Tibial nerve (tissue), 4 donors: ENCODE measurements at places on chromosomes 7 and 10. TPM values are rescaled to one million over a fixed set of nuclear protein-coding genes. Genes with fewer than 3 reads are reported as not detected.

DNA sequence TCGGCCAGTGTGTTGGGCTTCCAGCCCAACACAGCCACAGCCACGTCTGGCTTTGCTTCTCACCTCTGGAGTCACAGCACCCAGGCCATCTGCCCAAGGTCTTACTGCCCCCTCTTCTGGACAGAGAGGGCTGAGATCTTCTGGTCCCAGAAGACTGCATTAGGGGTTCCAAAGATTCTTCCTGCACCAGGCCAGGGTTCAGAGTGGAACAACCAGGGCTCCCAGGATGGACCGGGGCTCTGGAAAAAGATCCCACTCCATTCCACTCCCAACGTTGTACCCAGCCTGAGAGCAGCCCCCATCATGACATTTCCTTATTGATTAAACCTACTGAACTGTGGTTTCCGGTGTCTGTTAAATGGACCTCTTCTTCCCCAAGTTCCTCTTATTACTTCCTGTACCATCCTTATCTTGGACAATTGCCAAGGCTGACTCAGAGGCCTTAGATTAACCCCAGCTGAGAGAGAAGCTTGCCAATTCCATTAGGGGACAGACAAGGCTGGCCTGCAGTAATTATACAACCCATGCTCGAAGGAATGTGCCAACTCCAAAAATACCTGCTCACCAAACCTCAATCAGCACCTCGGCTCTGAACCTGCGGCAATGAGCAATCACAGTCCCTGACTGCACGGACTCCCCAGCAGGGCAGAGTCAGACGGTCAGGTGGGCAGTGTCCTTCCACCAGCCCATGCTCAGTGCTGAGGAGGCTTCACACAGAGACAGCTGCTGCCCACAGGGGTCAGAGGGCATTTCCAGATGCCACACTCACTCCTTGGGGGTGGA lies 47.9 kb upstream of the NPFFR1 start:
- H3K4me1 ChIP-seq = peaks cover 27% of the 10 kb centered on the region
- DNase-seq = no peak
- no peak overlapping the region for H3K4me3 ChIP-seq
- no peak overlapping the region for H3K27ac ChIP-seq
- H3K36me3 ChIP-seq = no peaks in the 10 kb centered on the region
- H3K27me3 ChIP-seq = no peaks in the 10 kb centered on the region

TMEM229A gene
- not detected for total RNA-seq

- H3K36me3 ChIP-seq = no peaks in the 10 kb centered on the region
- peaks cover 13% of the 10 kb centered on the region for H3K4me1 ChIP-seq
- H3K4me3 ChIP-seq = no peak overlapping the region
Measured at GRCh38 chr10:73814896-73815718, 3.7 kb upstream of the NDST2 start.

GRCh38 chr7:5491251-5492019 lies 67.8 kb upstream of the TNRC18 start:
- H3K4me1 ChIP-seq = peaks cover 11% of the 10 kb centered on the region
- no peak overlapping the region for H3K27ac ChIP-seq
- DNase-seq = no peak
- H3K36me3 ChIP-seq = no peaks in the 10 kb centered on the region
- H3K27me3 ChIP-seq = no peaks in the 10 kb centered on the region

DNA sequence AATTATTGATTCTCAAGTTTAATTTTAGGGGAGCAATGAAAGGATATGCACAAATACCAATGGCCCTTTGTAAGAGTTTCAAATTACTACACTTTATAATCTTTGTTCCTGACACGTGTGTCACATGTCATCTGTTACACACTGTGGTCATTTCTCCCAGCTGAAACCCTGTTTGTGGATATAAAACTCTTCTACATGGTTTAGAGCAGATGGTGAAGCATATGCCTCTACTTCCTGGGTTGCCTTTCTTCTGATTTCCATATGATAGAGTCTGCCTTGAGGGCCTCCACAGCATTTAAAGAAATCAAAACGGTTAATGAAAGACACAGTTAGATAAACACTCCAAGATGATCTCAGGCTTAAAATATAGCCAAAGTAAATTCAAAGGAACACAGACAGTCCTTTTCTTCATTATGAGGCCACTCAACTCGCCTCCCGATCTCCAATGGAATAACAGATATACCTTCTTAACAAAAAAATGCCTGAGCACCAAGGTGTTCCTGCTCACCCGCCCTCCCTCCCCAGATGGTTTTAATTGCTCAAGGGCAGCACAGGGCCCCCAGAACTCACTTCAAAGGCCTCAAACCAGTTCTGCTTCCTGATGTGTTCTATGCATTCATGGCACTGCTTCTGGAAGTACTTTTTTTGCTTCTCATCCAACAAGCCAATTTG lies 75.0 kb downstream of the CPVL start:
- H3K4me3 ChIP-seq = no peak overlapping the region
- peaks cover 4% of the 10 kb centered on the region for H3K4me1 ChIP-seq
- H3K27me3 ChIP-seq = no peaks in the 10 kb centered on the region
- no peaks in the 10 kb centered on the region for H3K36me3 ChIP-seq
- no peak for DNase-seq
- no peak overlapping the region for H3K27ac ChIP-seq

OR2A42 gene
- total RNA-seq = not detected

ASB10 gene
- not detected for total RNA-seq

- H3K4me3 ChIP-seq = no peak overlapping the region
- no peaks in the 10 kb centered on the region for H3K36me3 ChIP-seq
- no peak overlapping the region for H3K27ac ChIP-seq
- DNase-seq = no peak
- H3K4me1 ChIP-seq = no peaks in the 10 kb centered on the region
Measured at GRCh38 chr10:83533290-83533689, 606.0 kb upstream of the GHITM start.

DNA sequence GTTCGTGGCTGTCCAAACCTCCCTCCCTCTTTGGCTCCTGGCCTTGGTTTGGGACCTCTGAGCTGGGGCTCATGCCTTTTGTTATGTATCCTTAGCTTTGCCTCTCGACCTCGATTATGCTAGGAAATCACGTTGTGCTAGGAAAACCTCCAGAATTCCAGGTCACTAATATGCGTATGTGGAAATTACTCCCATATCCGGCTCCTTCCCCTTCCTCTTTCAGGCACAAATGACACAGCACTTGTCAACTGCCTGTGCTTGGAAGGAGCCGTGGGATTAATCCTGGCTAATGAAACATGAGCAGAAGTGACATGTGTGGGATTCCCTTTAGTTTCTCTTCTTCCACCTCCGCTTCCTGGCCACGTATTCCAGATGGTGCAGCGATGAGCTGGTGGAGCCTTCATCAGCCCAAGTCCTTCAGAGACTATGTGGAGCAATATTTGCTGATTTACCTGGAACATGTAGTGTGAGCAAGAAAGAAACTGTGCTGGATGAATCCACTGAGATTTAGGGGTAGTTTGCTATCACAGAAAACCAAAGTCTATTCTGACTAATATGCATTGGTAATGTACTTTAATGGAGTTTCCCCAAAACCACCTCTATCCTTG lies 149.2 kb downstream of the REEP3 start:
- DNase-seq = no peak
- H3K27me3 ChIP-seq = no peaks in the 10 kb centered on the region
- H3K4me1 ChIP-seq = peaks cover 52% of the 10 kb centered on the region
- peak overlapping the region; percentile 14 for H3K27ac ChIP-seq
- H3K36me3 ChIP-seq = no peaks in the 10 kb centered on the region

EFCAB10 gene
- total RNA-seq = not detected
